ENCODE measurements at places on chromosomes 7 and 10. TPM values are rescaled to one million over a fixed set of nuclear protein-coding genes. Genes with fewer than 3 reads are reported as not detected.

GRCh38 chr7:127266047-127266446 lies 13.3 kb upstream of the GRM8 start:
- DNase-seq = no peak

DNA sequence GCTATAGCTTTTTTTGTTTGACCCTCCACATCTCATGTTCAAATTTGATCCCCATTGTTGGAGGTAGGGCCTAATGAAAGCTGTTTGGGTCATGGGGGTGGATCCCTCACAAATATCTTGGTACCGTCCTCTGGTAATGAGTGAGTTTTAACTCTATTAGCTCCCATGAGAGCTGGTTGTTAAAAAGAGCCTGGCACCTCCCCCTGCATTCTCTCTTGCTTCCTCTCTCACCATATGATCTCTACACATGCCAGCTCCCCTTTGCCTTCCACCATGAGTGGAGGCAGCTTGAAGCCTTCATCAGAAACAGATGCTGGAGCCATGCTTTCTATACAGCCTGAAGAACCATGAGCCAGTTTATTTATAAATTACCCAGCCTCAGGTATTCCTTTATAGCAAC lies 43.0 kb upstream of the IMMP2L start:
- DNase-seq = no peak

- no peak for DNase-seq
Measured at GRCh38 chr10:13396369-13396768, 48.3 kb upstream of the SEPHS1 start.

The FBXL13 gene
- total RNA-seq = 3.3 TPM

The OPALIN gene
- total RNA-seq = not detected

The AKR1C3 gene
- total RNA-seq = 37.6 TPM

- DNase-seq = no peak
Measured at GRCh38 chr7:134333943-134334342, 17.2 kb upstream of the SLC35B4 start.

DNA sequence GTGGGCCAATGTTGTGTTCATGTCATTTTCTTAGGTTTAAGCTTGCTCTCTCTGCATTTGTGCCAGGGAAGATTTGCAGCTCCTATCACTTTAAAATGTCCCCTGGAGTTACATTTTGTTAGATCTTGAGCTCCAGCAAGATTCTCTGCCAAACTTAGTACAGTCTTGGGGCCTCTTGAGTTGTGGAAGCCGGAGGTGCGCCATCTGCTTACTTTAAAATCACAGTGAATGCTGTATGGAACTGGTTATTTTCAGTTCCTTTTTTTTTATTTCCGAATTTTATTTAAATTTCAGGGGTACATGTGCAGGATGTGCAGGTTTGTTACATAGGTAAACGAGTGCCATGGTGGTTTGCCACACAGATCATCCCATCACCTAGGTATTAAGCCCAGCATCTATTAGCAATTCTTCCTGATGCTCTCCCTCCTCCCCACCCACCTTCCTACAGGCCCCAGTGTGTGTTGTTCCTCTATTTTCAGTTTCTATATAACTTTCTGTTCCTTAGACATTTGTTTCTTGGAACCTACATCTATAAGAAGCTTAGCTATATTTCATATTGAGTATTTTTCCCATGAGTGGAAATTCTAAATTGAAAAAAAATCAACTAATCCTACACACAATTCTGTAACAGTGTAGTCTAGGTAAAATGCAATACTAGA lies 114.4 kb upstream of the CREB5 start:
- DNase-seq = no peak

GRCh38 chr10:62801871-62802270 lies 2.6 kb upstream of the ADO start:
- no peak for DNase-seq

The DNAJB9 gene
- total RNA-seq = 51.2 TPM

GRCh38 chr10:89242840-89243568 lies 8.6 kb downstream of the LIPA start:
- DNase-seq = no peak

GRCh38 chr7:66741-67140 lies 125.6 kb upstream of the FAM20C start:
- peak; percentile 30 for DNase-seq

The DNAJC30 gene
- total RNA-seq = 2.9 TPM

DNA sequence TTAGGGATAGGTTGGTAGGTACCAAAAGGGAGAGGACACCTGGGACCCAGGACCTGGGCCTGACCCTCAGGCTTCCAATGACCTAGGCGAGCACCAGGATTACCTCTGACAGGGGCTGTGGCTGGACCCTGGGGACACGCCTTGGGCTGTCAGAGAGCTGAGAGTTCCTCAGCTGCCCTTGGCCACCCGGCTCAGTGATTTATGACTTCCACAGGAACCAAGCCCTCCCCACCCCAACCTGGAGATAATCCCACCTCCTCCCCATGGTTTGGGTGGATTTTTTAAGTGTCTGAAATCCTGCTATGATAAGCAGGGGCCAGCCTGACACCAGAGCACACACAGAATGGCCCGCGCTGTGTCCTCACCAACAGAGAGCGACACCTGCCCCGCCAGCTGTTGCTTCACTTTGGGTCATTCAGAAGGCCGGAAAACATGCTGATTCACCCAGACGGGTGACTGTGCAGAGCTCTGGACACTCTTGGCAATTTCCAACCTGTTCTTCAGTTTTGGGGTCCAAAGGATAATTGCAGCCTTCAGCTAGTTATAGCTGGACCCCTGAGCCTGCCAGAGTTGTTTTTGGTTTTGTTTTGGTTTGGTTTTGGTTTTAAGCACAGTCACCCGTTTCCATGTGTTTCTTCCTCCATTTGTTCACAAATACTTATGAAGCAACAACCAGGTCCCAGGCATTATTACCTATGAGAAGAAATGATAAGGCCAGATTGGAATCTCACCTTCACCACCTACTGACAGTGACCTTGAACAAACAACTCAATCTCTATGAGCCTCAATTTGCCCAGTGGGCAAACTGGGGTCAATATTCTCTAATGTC lies 78.2 kb downstream of the RAB11FIP2 start:
- no peak for DNase-seq

The TMEM213 gene
- total RNA-seq = 0.88 TPM

DNA sequence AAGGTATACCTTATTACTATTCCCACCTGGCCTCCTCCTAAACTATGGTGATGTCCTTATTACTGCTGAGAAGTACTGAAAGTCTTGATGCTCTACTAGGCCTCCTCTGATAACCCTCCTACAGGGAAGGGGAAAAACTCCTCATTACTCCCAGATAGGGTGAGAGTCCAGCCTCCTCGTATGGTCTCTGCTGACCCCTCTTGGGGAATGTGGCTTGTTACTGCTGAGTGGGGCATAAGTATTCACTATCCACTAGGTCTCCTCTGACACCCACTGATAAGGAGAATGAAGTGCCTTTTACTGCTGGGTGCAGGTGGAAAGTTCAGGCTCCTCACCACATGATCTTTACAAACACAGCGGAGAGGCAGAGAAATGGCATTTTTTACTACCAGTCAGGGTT lies 222.9 kb downstream of the CHRM2 start:
- no peak for DNase-seq

The OR9A2 gene
- total RNA-seq = not detected

The NUTM2A gene
- total RNA-seq = 0.98 TPM

DNA sequence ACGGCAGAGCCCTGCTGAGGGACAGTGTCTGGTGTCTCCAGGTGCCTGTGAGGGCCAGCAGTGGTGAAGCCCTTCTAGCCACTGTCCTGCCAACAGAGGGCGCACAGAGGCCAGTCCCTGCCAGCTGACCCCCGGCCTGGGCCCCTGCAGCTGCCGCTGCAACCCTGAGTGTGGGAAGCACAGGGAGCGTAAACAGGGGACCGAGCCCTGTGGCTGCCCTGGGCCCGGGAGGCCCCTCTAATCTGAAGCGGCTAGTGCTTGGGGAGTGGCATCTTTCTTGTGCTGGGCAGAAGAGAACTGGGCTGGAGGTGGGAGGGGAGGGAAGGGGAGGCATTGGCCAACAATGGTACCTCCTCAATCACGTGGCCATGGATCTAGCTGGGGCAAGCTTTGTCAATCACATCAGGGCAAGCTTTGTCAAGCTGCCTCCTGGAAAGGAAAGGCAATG lies 34.6 kb downstream of the TRIM8 start:
- no peak for DNase-seq

The CYP2C9 gene
- total RNA-seq = not detected

DNA sequence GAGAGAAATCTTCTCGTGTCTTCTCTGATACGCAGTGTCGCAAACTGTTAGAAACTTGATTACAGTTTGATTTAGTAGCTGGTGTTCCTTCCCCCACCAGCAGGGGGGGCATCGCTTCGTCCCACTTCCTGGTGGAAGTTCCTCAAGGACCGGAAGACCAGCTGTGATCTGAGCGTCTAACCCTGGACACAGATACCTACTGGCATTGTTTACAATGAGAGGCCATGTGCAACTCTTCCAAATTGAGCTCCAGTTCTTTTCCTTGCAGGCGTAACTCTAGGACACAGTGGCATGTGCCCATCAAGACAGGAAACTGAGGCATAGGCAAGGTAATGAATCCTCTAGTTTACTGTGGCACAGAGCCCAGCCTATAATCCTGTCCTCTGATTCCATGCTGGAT lies 219.0 kb downstream of the CCDC3 start:
- no peak for DNase-seq

DNA sequence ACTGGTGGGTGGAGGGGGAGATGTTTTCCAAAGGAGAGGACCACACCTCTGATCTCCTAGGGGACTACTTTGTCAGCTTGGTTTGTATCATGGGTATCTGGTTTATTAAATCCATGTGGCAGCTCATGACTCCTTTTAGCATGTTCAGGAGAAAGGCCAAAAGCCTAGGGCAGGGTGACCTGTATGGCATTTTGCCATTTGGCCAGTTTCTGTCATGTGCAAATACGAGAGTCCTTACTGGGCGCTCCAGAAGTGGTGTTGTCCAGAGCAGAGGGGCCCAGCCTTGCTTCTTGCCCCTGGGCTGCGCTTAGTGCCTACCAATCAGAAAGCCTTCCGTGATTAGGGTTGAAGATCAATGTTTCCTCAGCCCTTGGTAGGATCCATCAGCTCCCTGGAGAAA lies 31.0 kb downstream of the ADRA2A start:
- peak; percentile 64 for DNase-seq

The SHOC2 gene
- total RNA-seq = 69.7 TPM

The ZNF862 gene
- 21.4 TPM for total RNA-seq

DNA sequence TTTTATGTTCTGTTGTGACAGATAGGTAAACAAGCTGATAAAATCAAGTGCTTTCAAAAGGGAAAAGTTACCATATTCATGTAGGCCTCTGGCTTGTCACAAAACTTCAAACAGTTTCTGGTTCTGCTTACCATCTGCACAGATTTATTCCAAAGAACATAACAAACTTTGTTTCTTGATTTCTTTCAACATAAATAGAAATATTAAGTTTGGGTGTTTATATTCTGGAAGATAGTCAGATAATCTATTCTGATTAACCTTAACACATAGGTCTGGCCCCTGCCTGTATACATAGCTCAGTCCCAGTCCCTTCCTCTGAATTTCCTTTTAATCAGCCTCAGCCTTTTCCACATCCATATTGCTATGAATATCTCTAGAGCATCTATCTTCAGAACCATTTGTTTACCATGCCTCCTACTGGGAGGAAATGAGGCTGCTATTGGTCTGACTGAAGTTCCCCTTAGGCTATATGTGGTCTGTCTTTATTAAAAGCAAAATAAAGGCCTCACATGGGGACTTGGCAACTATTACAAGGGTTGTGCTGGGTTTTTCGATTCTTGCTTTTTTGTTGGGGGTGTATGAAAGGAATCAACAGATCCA lies 319.0 kb downstream of the HPSE2 start:
- no peak for DNase-seq

- no peak for DNase-seq
Measured at GRCh38 chr7:50454968-50455367, 4.8 kb upstream of the FIGNL1 start.
